Activated T-cell treated with anti-CD3 and anti-CD28 coated beads for 24 hours (primary cell): ENCODE measurements at places on chromosomes 5 and 9.
A peak's percentile ranks its signal among the peaks of the same experiment; 100 is the strongest.

DNA sequence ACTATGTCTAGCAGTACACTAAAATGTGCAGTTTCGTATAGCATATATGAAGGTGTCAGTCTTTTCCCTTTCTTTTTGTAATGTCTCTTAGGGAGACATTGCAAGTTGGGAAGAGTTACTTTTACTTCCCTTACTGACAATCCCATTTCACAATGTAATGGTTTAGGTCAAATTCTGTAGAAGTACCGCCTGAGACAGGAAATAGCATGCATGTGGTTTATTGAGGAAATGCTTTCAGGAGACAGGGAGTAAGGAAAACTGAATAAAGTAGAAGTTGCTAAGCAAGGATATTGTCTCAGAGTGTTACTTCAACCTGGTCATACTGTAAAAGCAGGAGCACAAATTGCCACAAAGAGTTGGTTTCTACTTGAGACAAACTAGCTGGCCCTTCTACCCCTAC is 32.1 kb upstream of the MSANTD3 start:
- DNase-seq, result no peak

DNA sequence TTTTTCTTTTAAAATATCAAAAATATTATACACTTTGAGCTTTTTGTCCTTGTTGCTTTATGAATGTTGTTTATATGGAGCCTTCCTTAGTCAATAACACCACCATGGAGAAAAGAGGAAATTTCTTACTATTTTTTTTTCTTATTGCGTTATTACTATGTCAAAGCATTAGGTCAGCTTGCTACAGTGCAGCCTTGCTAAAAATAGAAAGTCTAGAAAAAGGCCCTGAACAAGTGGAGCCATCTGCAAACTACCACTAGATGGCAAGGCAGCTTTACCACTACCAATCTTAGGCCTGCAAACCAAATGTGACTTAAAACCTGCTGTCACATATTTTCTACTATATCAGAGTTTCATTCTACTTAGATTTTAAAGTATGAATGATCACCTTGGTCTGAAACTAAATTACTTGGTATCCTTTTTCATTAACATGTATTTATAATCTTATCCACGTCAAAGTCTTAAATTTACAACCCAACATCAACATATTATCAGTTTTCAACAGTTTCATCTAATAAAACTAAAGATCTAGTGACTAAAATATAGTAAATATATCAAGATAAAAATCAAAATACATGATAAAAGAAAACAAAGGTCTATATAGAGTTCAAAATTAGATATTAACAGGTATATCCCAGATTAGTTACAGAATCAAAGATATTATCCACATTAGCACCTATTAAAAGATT is 113.1 kb upstream of the ACOT12 start:
- DNase-seq, result peak; percentile 11

DNA sequence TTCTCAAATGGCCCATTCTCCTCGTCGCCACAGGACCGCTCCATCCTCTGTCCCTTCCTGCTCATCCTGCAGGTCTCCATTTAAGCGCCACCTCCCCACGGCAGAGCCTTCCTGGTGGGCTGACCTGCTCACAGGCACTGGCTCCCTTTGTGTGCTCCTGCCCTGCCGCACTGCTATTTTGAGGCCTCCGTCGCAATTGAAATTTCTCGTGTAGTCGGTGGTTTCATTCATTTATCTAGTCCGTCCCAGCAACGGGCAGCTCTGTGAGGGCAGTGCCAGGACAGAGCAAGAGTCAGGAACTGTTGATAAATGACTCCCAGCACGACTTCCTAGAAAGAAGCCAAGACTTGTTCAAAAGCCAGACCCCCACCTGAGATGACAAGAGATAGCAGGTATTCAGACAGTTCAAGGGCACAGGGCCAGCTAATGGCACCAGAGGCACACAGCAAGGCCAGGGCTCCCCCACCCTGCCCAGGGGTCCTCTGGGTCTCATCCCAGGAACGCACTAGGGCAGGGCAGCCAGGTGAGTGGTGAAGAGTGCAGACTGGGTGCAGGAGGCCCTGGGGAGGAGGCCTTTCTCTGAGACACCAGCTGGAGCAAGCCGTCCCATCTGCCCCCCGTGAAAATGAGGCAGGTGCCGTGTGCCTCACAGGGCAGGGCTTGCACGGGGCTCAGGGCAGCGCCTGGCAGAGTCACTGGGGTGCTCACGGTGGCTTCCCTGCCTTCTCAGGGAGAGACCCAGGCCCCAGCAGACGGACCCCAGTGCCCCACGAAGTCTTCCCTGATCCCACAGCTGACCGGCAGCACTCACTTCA is 36.9 kb downstream of the FAM78A start:
- no peak for DNase-seq

DNA sequence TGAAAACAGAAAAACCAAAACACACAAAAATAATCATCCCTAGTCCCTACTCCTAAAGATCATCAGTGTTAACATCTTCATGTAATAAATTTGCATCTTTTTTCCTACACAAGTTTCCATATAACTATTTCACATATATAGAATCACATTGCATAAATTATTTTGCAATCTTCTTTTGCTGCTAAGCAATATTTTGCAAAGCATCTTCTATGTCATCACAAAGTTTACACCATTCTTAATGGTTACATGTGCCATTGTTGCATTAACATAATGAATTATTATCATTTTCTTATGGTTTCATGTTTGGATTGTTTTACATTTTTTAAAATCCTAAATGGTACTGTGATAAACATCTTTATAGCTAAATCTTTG is 17.8 kb downstream of the SH3TC2 start:
- no peak for DNase-seq

GRCh38 chr9:138116521-138116920 is 238.9 kb downstream of the CACNA1B start:
- no peak for DNase-seq

DNA sequence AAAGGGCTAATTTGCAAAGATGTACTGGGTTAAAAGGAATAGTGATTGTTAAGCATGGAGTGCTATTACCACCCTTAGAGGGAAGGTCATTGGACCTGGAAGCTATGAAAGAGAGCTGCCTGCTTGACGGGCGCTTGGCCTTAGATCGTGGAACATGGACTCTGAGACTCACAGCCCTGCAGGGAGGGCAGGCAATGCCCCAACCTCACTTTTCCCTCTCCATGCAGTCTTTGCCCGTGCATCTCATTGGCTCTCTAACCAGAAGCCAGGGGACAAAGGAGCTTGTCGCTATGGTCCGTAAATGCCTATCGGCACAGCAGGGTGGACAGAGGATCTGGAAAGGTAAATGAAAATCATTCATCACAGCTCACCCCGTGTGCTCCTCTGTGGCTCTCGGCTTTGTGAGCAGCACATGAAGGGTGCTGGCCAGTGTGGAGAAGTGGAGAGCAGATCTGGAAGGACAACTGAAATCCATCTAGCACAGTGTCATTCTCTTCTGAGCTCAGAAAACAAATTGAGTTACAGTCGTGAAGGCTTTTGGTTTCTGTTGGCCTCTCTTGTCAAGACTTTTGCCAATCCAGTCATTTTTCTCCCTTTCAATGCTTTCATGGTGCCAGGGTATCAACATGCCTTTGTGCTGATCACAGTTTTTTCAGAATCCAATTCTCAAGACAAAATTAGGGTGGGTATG is 186.2 kb downstream of the SNX18 start:
- no peak for DNase-seq

GRCh38 chr9:128999581-129000206 is 28.4 kb downstream of the SH3GLB2 start:
- DNase-seq, result no peak

DNA sequence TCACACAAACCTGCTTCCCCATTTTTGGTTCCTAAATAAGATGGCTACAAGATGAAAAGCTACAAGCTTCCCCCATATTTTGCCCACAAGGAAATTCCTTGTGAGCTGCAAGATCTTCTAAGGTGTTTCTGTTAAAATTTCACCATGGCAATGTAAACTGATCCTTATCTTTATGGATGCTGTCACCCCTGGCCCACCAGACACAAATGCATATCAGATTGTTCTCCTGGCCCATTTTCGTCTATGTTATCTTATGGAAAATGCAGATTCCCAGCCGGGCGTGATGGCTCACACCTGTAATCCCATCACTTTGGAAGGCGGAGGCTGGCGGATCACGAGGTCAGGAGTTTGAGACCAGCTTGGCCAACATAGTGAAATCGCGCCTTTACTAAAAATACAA is 65.1 kb upstream of the IL6ST start:
- no peak for DNase-seq

GRCh38 chr5:89071941-89072331 is 189.0 kb upstream of the MEF2C start:
- no peak for DNase-seq

DNA sequence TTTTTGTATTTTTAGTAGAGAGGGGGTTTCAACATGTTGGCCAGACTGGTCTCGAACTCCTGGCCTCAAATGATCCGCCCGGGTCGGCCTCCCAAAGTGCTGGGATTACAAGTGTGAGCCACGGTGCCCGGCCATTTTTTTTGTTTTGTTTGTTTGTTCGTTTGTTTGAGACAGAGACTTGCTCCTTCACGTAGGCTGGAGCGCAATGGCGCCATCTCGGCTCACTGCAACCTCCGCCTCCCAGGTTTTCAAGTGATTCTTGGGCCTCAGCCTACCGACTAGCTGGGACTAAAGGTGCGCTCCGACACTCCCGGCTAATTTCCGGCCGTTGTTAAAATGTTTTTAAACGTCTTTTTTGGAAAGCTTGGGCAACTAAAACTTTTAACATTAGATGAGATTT is 54.0 kb downstream of the SHOC1 start:
- DNase-seq, result no peak

- peak; percentile 22 for DNase-seq
These were observed 2.6 kb downstream of the GLIS3 start for GRCh38 chr9:4297151-4297785.

DNA sequence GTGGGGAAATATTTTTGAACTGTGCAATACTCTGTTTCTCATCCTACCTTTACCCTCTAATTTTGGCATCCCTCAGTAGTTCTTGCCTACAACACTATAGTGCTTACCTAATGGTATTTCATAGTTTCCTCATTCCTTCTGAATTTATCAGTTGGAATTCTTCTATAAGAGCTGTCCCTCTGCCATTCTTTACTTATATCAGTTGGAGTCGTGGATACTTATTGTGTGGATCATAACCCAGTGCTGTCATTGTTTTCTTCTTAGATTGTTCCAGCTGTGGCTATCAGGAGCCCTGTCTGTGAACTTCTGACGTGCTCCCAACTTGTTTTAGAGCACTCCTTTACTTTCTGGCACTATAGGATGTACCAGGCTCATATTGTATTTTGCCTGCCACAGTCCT is 146.1 kb upstream of the OTULINL start:
- no peak for DNase-seq

GRCh38 chr9:79768194-79768593 is 196.4 kb downstream of the TLE4 start:
- no peak for DNase-seq

- no peak for DNase-seq
These were observed 185.5 kb downstream of the HSD17B3 start for GRCh38 chr9:96116275-96117064.

GRCh38 chr5:57950616-57951228 is 468.1 kb upstream of the ACTBL2 start:
- no peak for DNase-seq

DNA sequence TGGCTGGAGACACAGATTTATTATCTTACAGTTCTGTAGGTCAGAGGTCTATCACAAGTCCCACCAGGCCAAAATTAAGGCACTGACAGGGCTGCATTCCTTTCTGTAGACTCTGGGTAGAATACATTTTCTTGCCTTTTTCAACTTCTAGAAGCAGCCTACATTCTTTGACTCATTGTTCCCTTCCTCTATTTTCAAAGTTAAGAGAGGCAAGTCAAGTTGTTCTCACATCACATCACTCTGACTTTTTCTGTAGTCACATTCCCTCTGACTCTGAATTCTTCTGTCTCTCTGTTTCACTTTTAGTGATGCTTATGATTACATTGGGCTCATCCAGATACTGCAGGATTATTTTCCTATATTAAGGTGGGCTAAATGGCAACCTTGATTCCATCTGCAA is 119.0 kb downstream of the MELK start:
- DNase-seq, result no peak

DNA sequence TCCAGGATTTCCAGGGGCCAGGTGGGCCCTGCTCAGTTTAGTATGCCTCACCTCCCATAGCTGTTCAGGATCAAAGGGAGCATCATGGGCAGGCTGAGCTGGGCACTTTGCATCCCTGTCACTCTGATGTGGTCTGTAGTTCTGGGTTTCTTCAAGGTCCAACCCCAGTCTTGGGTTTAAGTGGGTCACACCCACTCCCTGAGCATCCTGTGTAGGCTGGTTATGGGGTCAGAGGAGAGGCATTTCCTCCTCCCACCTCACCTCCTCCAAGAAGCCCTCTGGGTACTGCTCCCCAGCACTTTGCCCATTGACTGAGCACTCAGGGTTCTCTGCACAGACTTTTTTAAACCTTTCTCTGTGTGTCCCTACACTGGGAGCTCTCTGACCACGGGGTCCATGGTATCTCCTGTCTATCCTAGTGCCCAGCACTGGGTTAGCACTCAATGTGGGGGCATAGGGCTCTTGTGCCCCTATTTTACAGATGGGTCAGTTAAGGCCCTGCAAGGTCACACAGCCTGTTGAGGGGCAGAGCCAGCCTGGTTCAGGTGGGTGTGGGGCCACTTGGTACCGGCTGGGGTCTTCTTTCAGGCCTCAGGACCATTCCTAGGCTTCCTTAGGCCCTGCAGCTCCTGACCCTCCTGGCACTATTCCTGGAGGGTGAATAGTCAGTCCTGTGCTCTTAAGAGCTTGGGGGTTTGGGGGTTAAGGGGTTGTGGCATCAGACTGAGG is 19.0 kb downstream of the CXXC5 start:
- DNase-seq, result no peak

GRCh38 chr5:88956416-88956815 is 73.4 kb upstream of the MEF2C start:
- no peak for DNase-seq

DNA sequence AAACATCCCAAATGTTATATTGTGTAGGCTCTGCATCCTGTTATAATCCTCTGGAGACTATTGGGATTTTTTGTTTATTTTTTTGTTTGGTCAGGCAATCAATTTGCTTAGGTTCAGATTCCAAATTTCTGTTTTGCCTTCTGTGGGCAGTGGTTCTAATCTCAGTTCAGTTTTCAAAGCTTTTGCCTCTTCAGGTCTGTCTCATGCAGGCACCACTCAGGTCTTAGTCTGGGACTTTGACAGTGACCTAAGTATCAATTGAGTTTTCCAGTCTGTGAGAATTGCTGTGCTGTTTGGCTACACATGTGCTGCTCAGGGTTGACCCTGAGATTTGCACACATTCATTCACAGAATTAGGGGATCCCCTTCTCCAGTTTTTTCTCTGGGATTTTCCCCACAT is 14.1 kb downstream of the SNX2 start:
- no peak for DNase-seq

GRCh38 chr5:92941806-92942205 is 639.2 kb downstream of the NR2F1-AS1 start:
- no peak for DNase-seq

DNA sequence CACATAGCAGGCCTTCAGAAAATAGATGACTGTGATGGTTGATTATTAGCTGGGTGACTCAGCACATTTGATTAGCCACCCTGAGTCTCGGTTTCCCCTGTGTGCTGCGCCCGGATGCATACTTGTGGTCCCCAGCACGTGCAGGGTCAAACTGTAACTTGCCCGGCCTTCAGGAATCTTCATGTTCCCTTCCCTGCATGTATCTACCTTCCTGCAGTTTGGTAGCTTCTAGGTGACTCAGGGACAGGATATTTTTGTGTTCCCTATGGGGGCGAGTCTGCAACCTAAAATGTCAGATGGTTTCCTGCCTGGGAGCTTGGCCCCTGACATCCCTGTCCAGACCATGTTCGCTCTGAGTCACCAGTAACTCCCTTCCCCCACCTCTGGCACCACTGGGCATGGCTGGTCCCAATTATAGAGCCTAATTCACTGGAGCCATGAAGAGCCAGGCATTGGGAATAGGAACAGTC is 13.2 kb downstream of the PTGS1 start:
- no peak for DNase-seq

- DNase-seq, result no peak
These were observed 397.1 kb downstream of the DMAC1 start for GRCh38 chr9:7402334-7403027.
